ENCODE measurements at places on chromosomes 1 and 21. TPM values are rescaled to one million over a fixed set of nuclear protein-coding genes. Genes with fewer than 3 reads are reported as not detected.

GRCh38 chr21:44067011-44067839 lies 40.0 kb upstream of the PWP2 start:
- no peak for DNase-seq

- peak; percentile 81 for DNase-seq
Measured at GRCh38 chr1:51569284-51570062, 47.4 kb upstream of the OSBPL9 start.

CDK11A gene
- total RNA-seq = 9.8 TPM

FAM177B gene
- not detected for total RNA-seq

NPL gene
- 2.3 TPM for total RNA-seq

DNA sequence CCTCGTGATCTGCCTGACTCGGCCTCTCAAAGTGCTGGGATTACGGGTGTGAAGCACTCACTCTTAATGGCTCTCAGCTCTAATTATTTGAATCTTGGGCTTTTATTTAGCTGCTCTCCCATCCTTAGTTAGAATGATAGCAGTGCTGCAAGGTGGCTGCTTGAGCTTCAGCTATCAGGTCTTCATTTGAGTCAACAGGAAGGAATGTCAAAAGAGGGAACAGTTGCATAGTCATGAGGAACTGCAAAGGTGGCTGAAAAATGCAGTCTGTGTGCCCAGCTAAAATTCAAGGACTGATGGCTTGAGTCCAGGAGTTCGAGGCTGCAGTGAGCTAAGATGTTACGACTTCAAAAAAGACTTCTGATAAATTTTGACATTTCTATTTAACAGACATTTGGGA lies 55.6 kb downstream of the UCK2 start:
- no peak for DNase-seq

DNA sequence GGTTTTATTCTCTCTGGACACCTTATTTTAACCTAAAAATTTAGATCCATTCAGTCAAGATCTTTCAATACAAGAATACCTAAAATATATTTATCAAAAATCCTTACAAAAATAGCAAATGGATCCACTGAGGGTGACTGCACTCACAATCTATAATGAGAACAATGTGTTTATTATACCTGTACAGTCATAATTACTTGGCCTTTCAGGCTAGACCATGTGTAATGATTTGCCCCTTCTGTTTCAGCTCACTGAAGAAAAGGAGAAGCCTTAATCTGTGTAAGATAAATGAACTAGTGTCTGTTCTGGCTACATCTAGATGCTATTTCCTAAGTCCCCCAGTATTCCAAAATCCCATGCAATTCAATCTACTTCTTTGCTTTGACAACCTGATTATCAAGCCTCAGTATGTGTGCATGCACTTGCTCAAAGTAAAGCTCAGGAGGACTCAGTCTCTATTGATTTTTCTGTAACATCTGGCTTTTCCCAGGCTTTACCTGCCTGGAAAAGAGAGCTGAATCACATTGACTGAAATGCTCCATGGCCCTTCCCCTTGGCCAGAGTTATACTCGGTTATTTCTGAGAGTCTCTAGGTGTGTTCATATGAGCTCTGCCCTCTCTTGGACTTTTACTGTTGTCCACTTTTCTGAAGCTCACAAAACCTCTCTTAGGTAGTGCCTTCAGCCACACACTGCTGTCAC lies 27.6 kb downstream of the CRP start:
- DNase-seq = no peak

DNA sequence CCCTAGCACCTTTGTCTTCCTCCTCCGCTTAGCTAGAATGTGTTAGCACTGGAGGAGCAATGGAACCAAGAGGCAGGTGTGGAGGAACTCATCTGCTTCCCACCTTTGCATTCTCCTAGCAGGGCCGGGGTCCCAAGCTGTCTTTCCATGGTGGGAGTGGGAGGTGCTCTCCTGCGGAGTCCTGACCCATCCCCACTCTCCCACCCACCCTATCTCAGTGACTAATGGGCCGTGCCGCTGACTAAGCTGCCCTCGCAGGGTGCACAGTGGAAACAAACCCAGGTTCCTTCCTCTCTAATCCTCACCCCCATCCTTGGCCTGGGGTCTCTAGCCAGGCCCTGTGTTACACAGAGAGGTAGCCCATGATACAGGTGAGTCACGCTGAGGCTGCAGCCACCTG lies 177.5 kb downstream of the HIVEP3 start:
- no peak for DNase-seq

GRCh38 chr1:88873737-88874349 lies 17.5 kb downstream of the GTF2B start:
- peak; percentile 7 for DNase-seq

- no peak for DNase-seq
Measured at GRCh38 chr21:44544566-44544965, 4.6 kb upstream of the KRTAP10-1 start.

- no peak for DNase-seq
Measured at GRCh38 chr1:100428160-100428559, 75.9 kb downstream of the CDC14A start.

DNA sequence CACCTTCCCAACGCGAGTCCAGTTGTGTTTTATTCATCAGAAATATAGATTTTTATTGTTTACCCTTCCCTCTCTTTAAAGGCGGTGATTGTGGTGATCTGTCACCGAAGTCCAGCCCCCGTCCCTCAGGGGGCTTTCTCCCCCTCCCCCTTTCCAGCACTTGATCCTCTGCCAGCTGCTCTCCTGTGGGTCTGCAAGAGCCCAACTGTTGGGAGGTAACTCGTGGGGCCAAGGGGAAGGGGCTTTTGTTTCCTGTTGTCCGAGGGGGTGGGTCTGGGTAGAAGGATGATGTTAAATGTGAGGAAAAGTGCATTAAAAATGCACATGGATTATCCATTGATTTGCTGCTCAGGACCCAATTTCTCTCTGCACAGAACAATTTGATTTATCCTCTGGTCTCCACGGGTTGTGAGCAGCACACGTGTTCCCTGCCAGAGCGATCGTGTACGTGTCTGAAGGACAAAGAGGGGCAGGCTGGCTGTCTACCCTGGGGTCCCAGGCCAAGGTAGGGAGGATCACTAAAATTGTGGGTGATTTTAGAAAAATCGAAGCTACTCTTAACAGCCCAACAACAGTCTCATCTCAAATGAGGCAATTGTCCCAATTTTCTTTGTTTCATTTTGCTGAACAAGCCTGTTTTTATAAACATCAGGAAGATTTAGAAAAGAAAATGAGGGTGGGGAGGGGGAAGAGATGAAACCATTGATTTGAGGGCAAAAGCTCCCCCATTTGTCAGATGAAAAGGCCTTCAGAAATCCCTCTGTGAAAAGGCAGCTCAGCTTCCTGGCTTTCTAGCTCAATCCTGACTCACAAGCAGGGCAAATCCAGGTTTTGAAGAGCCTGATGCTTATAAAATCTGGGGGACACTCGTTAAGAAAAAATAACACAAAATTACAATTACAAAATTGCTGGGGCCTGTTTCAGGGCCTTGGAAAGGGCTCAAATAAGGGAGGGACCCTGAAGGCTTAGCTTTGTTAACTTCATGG lies 176.2 kb downstream of the RHOU start:
- no peak for DNase-seq

GRCh38 chr1:242086093-242086492 lies 87.2 kb upstream of the MAP1LC3C start:
- no peak for DNase-seq

CLCNKB gene
- total RNA-seq = not detected

PTAFR gene
- total RNA-seq = 0.65 TPM

ANKRD65 gene
- 2.4 TPM for total RNA-seq

- peak; percentile 86 for DNase-seq
Measured at GRCh38 chr1:46036894-46037839, 95.3 kb downstream of the PIK3R3 start.

DNA sequence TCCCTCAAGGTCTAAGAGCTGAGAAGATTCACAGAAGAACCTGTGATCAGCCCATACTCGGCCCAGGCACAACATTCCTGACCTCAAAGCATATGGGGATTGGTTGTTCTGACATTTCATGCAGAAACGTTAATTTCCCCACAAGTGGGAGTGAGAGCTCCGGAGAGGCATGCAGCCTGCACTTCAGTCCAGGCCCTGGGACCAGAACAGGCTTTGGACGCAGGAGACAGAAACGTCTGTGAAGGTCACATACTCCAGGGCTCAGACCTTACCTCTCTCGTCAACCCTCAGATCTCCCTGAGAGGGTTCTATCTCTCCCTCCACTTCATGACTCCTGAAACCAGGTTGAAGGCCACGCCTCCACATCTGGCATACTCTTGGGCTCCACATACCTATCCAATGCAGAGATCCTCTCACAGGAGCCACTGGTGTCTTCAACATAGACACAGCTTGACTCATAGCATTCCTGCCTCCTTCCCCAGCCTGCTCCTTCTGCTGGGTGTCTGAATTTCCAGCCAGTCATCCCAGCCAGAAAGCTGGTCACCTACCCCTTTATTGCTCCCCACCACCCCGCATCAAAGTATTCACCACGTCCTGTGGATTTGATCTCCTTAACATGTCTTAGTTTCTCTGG lies 149.2 kb downstream of the OMA1 start:
- peak; percentile 28 for DNase-seq

PMVK gene
- total RNA-seq = 20.7 TPM

GRCh38 chr1:62299426-62300200 lies 19.6 kb downstream of the KANK4 start:
- peak; percentile 30 for DNase-seq

DNA sequence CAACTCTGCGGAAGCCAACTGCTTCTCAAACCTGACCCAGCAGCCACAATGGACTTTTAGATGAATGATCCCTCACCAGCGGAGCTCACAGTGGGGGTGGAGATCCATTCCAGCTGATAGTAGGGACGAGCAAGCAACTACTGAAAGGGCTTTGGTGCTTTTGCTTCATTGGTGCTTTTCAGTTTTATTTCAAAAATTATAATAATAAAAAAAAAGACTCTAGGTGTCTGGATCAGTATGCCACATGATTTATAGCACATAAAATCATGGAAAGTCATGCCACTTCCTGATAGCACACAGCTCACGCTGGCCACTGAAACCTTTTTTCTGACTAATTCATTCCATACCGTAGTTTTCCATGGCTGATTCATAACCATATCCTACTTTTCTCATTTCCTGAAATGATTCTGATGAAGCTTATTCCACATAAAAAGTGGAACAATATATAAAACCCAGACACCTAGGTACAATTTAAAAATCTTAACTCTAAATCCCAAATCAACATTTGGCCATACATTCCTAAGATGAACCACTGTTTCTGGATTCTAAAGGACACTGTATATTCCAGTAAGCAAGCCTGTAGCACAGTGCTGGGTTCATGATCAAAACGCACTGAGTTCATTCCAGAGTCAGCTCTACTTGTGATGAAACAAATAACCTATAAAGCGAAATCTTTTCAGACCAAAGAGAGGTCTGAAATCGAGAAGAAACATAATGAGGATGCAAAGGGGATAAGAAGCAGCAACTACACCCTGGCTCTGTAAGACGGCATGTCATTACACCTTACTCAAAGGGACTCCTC lies 41.3 kb upstream of the KCNE1 start:
- peak; percentile 85 for DNase-seq

WNT3A gene
- total RNA-seq = not detected

SLC44A3 gene
- 1.6 TPM for total RNA-seq

GRCh38 chr1:41226815-41227434 lies 15.2 kb downstream of the SCMH1 start:
- no peak for DNase-seq

GRCh38 chr1:228376262-228376628 lies 30.4 kb downstream of the TRIM11 start:
- peak; percentile 28 for DNase-seq

- DNase-seq = peak; percentile 91
Measured at GRCh38 chr1:93670141-93670540, 11.5 kb downstream of the BCAR3 start.

CNIH3 gene
- 72.4 TPM for total RNA-seq

TTLL7 gene
- total RNA-seq = 16.0 TPM

DNA sequence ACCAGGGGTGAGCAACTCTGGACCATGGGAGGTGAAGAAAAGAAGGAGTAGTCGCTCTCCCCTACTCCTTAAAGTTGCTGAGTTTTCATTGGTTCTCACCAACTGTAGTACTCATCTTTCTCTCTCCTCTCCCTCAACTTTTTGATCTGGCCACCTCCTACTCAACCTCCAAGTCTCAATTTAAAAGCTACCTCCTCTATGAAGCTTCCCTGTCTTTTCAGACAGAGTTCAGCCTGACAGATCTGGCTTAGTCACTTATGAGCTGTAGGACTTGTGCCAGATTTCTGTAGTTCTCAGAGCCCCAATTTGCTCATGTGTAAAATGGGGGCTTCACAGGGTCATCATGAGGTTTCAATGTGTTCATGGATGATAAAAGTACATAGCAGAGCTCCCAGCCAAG lies 34.5 kb upstream of the HTR1D start:
- DNase-seq = no peak

- DNase-seq = peak; percentile 41
Measured at GRCh38 chr1:15305468-15305770, 58.4 kb downstream of the FHAD1 start.

ZNF691 gene
- total RNA-seq = 7.4 TPM

PLA2G2D gene
- total RNA-seq = not detected

DNA sequence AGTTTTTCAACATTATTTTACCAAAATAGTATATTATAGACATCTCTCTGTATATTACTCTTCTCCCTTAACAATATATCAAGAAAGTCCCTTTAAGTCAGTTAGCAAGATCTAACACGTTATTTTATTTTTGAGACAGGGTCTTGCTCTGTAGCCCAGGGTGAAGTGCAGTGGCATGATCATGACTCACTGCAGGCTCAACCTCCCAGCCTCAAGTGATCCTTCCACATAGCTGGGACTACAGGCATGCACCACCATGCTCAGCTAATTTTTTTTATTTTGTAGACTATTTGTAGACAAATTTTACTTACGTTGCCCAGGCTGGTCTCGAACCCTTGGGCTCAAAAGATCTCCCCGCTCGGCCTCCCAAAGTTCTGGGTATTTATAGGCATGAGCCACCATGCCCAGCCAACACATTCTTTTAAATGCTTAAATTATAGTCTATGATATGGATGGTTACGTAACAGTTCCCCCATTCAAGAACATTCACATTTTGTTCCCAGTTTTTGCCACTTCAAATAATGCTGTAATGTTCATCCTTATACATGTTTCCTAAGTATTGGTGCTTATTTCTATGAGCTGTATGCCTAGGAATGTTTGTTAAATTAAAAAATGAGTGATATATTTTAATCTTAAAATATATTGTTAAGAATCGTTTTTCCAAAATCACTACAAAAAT lies 70.4 kb downstream of the TUT4 start:
- DNase-seq = no peak

DNA sequence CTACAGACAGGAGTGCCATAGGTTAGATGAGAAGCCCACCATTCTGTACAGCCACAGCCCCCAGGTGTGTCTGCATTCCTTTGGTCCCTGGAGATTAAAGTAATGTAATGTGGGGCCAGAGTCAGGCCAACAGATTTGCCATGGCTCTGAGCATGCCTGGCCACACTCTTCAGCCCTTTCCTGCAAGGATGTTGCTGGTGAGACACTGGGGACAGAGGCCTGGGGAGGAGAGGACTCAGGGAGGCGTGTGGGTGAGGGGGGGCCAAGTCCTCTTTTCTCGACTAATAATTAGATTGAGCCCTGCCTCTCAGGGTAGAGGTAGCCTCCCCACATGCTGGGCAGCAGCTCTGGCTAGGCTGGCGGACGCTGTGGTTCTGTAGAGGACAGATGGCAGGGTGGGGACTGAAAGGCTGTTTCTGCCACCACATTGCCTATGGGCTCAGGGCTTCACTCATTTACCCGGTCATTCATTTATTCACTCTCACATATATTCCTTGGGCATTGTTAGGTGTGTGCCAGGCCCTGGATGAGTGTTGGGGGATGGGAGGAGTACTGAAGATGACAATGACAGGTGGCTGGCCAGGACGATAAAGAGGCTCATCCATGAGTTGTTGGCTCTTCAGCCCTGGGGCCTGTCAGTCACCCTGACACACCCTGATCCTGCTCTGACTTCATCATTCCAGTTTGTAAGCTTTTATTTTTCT lies 7.1 kb upstream of the PRCC start:
- no peak for DNase-seq

All from fibroblast of the aortic adventitia (primary cell).